IPS-NIHi11 (cell line): ENCODE measurements at places on chromosomes 2 and 18.

DNA sequence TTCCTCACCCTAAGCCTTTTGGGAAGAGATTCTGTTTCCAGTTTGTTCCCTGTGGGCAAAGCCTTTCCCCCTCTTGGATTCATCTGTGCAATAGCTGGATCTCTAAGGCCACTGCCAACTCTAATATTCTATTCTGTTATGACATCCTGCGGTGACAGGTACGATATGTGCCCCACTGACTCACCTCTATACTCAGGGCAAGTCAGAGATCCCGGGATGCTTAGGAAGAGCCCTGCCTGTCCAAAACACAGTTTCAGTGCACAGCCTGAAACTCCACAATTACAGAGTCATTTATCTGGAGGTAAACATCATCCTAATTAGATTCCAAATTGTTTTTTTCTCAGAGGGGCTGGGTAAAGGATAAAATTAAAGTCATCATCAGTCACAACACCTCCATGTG, 190.2 kb downstream of the TFCP2L1 start:
- DNase-seq = no peak

- no peak for DNase-seq
These were observed 94.9 kb downstream of the MBD2 start for GRCh38 chr18:54129448-54130067.

DNA sequence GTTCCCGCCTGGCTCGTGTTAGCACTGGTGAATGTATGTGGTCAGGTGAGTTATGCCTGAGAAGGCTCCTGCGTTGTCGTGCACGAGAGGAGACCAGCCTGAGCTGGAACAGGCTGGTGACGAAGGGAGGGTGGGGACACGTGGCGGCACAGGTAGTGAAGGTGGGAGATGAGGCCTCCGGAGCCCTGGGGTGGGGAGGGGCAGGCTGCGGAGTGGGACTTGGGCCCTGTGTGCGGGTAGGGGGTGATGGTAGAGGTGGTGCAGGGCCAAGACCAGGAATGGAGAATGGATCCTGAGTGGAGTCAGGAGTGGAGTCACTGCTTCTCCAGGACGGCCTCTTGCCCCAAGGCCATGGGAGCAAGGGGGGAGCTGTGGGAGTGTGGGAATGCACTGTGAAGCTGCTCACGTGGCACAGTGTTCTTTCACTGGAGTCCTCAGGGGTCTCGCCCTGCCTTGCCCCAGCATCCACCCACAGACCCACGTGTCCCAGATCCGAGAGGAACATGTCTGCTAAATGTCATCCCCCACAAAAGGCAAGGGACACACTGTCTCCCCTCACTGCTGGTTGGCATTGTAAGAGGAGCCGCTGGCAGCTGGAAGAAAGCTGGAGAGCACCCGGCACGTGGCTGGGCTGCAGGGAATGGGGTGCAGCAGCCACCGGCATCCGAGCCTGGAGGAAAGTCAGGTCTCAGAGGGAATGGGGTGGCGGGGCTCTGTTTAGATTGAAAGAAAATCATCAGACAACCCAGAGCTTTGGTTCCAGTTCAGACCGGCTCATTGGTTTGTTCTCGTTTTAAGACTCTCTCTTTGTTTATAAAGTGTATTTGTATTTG, 63.7 kb downstream of the CYP26B1 start:
- no peak for DNase-seq

DNA sequence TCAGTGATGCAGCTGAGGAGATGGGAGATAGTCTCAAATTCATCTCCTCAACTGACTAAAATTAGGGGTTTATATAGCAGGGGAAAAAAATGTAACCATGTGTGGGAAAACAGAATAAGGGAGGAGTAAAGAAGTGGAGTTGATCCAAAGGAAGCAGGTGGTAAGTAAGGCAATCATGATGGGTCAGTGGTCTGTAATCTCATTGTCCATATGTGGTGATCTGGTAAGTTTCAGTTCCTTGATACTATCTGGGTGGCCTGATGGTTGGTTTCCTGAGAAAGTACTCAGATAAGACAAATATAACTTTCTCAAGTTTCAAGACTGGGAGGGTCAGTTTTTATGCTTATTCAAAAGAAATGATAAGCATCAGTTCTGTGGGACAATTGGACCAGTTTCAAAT, 312.3 kb upstream of the KCNJ3 start:
- DNase-seq = no peak

DNA sequence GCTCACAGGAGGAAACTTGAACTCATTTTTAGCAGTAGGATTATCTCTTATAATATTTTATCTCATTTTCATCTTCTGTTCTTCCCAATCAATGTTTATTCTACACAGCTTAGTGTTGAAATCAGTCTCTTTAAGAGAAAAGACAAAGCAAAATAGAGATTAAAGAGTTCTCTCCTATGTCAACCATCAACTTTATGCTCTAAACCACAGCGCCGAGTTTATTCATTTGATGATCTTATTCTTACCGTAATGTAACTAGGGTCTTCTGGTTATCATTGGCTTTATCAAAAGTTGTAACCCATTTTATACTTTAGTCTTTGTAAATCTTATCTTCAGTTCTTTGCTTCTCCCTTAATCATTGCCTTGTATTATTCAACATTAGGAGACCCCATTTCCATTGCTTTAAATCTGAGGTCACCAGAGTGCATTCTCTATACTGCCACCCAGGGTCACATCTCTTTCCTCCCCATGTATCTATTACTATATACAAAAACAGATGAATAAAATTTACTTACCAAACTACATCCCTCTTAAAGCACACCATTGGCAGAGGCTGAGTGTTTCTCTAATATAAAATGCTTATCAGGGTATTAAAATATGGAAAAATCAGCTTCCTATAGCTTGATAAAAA, 22.8 kb upstream of the ERMN start:
- DNase-seq = no peak
